Suppressor macrophage treated with lipopolysaccharide for 1 hour (primary cell): ENCODE measurements at places on chromosomes 2 and 18.

DNA sequence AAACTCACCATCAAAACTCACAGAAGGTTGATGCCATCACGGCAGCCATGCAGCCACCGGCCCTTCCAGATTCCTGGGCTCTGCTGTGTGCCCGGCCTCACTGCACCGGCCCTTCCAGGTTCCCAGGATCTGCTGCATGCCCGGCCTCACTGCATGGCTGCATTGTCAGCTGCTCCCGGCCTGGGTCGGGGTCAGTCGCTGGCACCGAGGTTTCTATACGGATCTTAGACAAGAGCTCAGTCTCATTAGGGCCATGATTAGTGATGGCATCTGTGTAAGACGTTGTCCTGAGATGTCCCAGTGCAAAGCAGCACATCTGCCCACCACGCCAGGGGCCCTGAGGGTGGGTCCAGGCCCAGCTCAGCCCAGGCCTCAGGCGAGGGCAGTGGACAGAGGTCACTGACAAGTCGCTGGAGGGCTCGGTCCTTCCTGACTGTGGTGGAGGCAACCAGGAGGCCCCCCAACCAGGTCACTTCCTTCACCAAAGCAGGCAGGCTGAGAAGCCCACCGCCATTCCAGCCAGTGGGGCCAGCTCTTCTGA, 29.4 kb downstream of the TMEM18 start:
- DNase-seq, result no peak

DNA sequence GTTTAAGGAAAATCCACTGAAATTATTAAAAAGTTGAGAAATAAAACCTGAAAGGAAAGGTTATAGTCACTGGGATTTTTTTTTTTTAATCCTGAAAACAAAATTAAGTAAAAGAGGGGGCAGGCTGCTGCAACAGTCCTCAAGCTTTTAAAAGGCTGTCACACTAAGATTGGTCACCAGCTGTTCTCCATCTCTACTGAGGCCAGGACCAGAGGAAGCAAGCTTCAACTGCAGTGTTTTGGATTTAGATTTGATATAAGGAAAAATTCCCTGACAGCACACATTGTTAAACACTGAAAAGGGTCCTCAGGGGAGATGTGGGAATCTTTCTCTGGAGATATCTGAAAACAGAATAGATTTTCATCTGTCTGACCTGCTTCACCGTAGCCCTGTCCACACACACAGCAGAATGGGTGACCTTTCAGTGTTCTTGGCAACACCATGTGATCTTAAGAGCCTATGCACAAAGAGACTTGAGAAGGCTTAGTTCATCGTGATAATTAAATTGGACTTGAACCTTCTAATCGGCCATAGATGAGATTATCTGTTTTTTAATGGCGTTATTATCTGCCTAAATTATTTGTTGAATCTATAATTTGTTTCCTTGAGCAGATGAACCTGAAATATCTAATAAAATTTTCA, 132.0 kb upstream of the BOD1L2 start:
- no peak for DNase-seq

DNA sequence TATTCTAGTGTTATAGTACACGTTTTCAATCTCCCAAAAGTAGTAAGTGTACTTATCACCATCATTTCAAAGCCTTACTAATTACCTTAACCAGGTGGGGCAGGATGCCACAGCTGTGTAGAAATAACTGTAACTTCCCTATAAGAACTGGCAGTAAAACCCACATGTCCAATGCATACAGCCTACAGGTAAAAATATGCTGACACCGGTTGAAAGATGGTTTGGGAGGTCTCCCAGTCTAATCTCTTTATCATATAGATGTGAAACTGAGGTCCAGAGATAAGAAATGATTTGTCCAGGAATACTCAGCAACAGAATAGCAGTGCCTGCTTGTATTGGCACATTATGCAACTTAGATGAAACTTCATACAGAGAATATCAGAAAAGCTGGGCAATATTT, 322.9 kb downstream of the BCL11A start:
- no peak for DNase-seq

GRCh38 chr2:64857581-64858471, 131.4 kb upstream of the SLC1A4 start:
- no peak for DNase-seq

- DNase-seq, result no peak
These were observed 7.7 kb downstream of the EPB41L5 start for GRCh38 chr2:120020554-120020953.

DNA sequence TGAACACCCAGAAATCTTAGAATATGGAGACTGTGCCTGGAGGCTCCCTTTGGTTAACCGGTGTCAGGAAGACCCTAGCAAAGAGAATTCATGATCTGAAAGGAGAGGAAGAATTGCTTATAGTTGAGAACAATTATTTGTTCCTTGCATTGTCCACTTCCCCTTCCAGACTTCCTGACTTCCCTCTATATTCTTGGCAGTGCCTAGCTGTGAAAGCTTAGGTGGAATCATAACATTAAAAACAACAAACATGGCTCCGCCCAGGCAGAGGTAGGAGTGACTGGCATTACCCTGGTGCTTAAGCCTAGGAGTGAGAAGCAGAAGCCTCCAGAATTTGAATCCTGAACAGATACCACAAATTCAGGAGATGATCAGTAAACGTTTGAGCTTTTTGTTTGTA, 1.9 kb downstream of the TTL start:
- DNase-seq, result peak; percentile 57

DNA sequence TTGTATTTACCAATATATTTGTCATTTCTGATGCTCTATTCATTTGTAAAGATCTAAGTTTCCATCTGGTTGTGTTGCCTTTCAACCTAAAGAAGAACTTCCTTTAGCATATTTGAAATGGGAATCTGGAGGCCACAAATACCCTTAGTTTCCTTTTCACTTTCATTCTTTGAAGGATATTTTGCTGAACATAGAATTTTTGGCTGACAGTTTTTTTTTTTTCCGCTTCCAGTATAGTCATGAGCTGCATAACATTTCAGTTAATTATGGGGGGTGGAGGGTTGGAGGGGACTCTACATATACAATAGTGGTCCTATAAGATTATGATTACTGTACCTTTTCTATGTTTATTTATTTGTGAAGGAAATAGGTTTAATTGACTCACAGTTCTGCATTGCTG, 83.9 kb downstream of the CERS6 start:
- DNase-seq, result no peak

- DNase-seq, result no peak
These were observed 13.3 kb upstream of the C18orf32 start for GRCh38 chr18:49500201-49500921.

DNA sequence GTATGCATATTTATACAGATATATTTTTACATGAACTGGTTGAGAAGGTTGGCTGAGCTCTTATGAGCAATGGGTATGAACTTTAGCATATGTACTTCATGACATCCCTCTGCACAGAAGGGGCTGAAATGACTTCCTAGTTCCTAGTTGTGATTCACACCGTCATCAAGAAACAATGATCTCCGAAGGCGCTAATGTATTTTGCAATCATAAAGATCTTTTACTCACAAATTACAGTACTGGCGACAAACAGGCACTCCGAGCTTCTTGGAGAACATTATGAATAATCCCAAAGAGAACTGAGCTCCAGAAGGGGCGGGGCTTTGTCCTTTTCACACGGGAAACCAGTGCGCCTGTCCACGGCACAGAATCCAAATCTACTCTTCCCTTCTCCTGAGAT, 18.1 kb downstream of the BCL2 start:
- DNase-seq, result peak; percentile 97

- DNase-seq, result no peak
These were observed 286.8 kb upstream of the EPAS1 start for GRCh38 chr2:46010223-46010924.

DNA sequence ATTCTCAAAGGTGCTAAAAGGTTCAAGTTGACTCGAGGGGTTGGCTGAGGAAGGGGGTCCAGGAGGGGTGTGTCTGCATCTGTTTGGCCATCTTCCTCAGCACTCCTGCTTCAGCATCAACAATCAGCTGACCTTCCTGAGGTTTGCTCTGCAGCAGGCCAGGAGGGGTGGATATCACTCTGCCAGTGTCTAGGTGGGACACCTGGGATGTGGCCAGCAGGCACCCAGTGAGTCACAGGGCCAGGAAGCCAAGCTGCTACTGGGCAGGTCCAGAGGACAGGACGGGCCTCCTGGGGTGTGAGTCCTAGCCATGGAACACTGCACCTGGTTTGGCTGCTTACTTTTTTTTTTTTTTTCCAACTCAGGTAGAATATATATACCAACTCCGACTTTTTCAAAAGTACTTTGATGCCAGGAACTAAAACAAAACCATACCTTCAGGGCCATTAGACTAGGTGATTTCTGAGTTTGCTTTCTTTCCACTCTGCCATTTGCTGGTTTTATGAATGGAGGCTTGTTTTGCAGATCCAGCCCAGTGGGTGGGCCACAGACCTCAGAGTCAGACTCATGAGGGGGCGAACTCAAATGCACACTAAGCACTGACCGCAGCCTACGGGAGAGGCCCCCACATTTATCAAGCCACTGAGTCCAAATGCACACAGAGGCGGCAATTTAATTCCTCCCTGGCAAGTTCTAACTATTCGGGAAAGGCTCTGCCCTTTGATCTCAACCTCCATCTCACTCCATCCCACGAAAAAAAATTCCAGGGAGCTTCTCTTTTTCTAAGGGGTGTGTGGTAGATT, 76.0 kb downstream of the UXS1 start:
- DNase-seq, result no peak

DNA sequence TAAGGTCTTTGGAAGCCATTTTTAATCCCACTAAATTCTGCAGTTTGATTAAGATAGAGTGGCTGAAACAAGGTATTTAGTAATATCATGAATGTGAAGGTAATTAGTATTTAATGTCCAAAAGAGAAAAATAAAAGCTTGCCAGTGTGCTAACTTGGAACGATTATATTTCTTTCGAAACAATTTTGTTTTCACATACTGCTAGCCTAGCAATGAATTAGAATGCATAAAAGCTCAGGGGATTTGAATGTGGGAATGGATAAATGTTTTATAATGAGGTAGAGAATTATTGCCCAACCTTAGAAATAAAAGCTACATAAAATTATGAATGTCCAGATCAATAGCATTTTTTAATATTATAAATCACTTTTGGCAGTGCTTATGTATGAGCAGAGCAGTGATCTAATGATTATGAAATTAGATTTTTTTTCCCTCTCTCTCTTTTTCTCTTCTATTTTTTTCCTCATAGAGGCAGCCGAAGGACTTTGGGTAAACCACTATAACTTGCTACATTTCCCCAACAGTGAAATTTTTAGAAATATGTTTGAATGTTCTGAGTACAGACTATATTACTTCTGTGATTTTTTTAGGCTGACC, 75.5 kb downstream of the PLCL1 start:
- no peak for DNase-seq

GRCh38 chr2:239299218-239299939, 101.4 kb downstream of the HDAC4 start:
- DNase-seq, result no peak

GRCh38 chr2:5076599-5076998, 615.6 kb upstream of the SOX11 start:
- no peak for DNase-seq

GRCh38 chr2:240163844-240164574, 23.6 kb upstream of the OTOS start:
- DNase-seq, result no peak

- DNase-seq, result no peak
These were observed 2.3 kb downstream of the PSMD1 start for GRCh38 chr2:231058761-231059550.

GRCh38 chr2:96301865-96302264, 3.5 kb downstream of the SNRNP200 start:
- no peak for DNase-seq

DNA sequence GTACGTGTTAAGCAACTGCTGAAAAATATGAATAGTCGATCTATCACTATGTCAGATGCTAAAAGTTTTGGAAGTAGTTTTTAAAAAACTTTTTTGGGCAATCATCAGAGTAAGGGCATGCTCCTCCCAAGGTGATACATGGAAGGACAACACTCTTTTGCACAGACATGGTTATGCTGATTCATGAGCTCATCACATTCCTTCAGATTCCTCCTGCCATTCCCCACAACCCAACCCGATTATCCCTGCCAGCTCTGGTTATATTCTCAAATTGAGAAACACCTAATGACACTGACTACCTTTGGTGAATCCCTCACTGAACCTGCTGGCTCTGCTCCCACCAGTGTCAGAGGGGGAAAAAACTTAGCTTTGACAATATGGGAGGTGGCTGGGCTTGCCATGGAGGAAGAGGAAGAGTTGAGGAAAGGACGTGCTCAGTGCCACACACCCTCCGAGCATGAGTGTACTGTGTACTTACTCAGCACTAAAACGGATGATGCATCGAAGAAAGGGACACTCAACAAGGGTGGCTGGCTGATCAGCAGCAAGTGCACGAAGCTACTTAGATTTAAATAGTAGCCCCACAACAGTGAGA, 83.9 kb upstream of the RNU4ATAC start:
- no peak for DNase-seq

GRCh38 chr2:200086911-200087310, 131.5 kb downstream of the MAIP1 start:
- DNase-seq, result no peak

GRCh38 chr2:171181064-171182049, 20.7 kb upstream of the TLK1 start:
- no peak for DNase-seq

DNA sequence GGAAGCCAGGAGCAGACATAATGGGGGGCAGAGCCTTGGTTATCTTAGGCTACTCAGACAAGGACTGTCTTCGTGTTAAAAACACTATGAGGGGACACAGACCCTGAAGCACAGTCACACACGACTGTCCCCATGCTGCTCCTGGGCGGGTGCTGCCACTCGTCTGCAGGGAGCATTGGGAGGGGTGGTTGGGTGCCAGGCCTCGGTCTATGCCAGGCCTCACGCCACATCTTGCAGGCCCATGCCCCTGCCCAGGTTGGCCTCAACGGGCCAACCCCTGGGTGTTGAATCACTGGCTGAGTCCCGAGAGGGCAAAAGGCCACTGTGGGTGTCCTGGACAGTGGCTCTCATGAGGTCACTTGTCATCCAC, 97.9 kb downstream of the USP40 start:
- no peak for DNase-seq

DNA sequence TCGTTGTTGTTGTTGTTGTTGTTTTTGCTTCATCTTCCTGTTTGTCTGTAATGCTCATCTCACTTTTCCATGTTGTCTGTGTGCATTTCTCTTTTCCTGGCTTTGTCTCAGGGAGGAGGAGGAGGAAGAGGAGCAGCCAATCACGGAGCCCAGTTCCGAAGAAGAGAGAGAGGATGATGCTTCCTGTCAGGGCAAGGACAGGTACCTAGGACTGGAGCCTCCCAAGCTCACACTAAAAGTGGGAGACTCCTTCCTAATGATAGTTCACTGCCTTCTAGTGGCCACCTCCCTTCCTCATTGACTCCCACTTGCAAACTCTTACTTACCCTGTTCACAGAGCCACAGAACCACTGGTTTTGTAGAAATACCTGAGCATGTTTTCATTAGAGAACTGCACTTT, 179.6 kb downstream of the TPGS2 start:
- DNase-seq, result no peak

DNA sequence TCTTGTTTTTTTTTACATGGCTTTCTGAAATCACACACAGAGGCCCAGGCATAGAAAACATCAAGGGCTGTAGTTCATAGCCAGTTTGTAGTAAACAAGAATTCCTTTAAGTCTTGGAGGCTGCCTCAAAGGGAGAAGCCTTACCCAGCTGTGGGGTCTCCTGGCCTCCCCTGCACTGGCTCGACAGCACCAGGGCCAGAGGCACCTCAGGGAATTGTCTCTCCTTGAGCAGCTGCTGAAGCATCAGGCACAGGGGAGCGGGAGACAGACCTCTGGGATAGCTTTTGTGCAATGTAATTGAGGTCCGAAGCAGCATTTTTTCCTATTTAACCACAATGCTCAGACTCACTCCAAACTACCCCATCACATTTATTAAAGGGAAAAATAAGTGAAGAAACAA, 209.1 kb downstream of the HRH4 start:
- DNase-seq, result no peak
